ENCODE measurements at places on chromosomes 1 and 21.

DNA sequence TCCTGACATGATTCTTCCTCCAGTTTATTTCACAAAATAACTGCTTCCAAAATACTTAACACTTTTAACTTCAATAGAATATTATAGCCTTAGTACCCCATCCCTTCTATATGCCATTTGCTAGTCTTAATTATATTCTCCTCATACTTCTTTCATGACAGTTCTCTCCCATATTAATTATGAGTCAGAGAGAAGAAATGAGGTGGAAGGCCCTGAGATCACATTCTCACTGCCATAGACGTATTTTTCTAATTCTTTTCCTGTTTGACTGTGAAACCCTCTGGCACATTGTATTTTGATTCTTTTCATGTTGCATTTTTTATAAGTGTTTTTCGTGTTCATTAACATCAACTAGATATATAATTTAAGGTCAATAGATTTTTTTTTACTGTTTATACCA, 88.4 kb downstream of the GTF2B start:
- no peak for DNase-seq

- DNase-seq = no peak
Measured at GRCh38 chr1:85654066-85654782, 54.0 kb downstream of the ZNHIT6 start.

DNA sequence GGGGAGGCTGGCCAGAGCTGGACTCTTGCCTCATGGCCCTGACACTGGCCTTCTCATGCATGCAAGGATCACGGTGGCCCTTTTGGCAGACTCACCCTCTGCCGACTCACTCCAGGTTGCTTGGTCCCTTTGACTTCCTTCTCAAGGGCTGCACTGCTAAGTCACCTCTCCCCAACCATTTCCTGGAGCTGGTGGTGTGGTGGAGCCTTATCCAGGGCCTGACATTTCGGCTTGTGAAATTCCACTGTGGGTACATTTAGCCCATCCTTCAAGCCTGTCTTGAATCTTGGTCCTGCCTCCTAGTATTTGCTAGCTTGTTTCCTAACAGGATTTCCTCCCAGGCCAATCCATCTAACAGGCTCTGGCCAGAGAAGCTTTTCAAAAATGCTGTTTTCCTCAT, 52.6 kb upstream of the JUN start:
- no peak for DNase-seq

DNA sequence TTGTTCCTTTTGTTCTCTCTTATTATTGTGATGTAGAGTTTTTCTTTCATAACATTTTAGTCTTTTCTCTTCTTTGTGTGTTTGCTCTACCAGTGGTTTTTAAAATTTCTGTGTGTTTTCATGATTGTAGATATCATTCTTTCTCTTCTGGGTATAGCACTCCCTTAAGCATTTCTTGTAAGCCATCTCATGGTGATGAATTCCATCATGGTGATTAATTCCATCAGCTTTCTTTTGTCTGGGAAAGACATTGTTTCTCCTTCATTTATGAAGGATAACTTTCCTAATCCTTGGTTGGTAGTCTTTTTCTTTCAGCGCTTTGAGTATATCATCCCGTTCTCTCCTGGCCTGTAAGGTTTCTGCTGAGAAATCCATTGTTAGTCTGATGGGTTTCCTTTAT, 22.7 kb downstream of the CD55 start:
- no peak for DNase-seq

- no peak for DNase-seq
Measured at GRCh38 chr1:17683598-17683997, 71.5 kb upstream of the ACTL8 start.

- DNase-seq = no peak
Measured at GRCh38 chr1:966135-966703, at the start of gene PLEKHN1. TSS of gene PLEKHN1 (plus strand) at chr1:966482. CDS start at chr1:966532, 50 bp downstream.

DNA sequence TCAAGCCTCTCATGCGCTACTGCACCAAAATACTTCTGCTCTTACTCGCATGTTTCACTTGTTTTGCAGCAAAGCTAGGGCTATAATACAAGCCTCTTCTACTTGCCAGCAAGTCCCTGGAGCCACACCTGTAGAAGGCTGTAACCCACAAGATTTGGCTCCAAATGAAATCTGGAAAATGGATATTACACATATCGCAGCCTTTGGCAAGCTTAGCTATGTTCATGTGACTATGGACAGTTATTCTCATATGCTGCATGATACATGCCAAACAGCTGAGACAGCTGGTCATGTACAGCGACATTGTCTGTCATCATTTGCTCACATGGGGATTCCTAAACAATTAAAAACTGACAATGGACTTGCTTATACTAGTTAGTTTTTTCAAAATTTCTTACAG, 270.3 kb downstream of the COL11A1 start:
- no peak for DNase-seq

DNA sequence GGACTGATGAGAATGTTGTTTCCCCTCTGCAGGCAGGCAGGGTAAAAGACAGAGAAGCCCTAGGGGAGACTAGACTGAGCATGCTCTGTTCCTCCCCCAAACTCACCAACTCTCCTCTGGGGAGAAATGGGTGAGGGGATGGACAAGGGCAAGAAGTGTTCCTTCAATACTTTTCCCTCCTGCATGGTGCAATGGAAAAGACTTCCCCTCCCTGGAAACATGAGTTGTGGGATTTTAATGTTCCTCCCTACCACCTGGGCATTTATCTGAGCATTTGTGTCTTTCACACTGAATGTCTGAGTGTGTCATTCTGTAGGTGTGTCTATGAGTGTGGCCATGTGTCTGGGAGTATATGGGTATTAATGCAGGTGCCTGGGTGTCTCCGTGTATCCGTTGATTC, 275.7 kb downstream of the C1orf94 start:
- DNase-seq = no peak

DNA sequence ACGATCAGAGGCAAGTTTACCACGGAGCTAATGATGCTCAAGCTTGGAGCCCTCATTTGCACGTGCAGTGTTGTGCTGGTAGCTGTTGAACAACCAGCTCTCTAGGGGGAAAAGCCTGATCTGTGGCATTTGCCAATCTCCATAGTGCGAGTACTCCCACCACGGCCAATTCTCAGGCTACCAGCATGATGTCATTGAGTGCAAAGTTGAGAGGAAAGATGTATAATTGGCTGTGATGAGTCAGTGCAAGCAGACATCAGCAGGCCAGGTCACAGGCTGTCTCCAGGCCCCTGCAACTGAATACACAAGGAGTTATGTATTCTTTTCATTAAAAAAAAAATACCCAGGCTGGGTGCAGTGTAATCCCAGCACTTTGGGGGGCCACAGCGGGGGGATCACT, 233.1 kb upstream of the VAMP3 start:
- DNase-seq = no peak

DNA sequence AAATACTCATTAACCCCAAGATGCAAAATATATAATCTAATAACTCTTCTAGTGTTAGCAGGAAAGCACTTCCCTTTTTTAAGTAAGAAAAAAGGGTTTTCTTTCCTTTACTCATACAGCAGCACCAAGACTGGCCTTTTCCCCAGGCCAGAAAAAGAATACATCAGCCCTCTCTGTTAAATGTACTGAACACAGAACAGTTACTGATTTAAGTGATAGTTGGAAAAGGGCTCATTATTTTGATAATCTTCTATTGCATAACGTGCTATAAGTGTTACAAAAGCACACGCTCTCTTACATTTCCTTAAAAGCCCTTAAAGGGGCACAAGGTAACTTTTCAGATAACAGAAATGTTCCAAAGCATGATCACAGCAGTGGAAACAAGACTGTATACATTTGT, 142.9 kb downstream of the TIAM1 start:
- no peak for DNase-seq

- no peak for DNase-seq
Measured at GRCh38 chr1:205546541-205546940, 42.1 kb downstream of the CDK18 start.

- no peak for DNase-seq
Measured at GRCh38 chr1:216119600-216119999, 303.6 kb downstream of the USH2A start.

DNA sequence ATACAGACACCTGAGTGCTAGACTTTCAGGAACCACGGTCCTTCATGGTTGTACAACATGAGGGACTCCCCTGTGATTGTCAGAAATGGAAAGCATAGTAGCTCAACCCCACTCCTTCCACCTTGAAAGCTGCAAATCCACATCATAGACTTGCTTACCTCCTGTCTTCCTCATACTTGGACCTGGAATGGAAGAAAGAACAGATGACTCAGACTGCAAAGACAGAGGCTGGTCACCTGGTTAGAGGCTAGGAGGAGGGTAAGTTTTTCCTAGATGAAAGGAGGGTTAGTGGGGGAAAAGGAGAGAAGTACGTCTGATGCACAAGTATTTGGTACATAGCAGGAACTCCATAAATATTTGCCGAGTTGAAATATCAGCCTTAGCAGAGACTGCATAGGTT, 37.2 kb downstream of the LRRC71 start:
- DNase-seq = no peak

- no peak for DNase-seq
Measured at GRCh38 chr1:170548497-170548896, 16.5 kb downstream of the GORAB start.

DNA sequence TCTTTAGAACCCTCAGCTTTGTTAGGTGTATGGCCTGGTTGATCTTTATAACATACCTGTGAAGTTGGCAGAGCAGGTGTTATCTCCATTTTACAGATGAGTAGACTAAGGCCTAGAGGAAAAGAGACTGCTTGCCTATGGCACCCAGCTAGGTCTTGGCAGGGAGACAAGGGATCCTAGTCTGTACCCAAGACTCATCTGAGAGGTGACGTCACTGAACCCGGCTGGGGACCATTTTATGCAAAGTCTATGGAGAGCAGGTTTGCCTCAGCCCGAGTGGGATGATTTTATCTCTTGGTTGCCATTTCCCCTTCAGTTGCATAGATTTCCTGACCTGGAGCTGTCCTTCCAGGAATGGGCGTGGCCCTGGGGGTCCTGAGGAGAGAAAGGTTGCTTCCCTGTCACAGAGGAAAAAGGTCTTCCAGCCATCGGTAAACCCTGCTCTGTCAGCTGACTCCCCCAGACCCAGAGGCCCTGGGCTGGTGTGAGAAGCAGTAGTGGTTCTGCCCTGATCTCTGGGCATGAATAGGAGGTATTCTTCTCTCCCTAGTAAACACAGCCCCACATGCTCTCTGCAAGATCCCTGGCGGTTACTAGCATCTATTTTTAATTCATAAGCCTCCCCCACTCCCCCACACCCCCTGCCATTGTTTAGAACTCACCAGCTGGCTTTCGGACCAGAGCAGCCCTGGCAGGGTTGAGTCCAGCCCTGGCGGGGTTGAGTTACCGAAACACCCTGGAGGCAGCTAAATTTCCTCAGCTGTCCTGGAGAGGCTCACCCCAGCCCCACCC, 19.6 kb downstream of the TMCC2 start:
- DNase-seq = no peak

DNA sequence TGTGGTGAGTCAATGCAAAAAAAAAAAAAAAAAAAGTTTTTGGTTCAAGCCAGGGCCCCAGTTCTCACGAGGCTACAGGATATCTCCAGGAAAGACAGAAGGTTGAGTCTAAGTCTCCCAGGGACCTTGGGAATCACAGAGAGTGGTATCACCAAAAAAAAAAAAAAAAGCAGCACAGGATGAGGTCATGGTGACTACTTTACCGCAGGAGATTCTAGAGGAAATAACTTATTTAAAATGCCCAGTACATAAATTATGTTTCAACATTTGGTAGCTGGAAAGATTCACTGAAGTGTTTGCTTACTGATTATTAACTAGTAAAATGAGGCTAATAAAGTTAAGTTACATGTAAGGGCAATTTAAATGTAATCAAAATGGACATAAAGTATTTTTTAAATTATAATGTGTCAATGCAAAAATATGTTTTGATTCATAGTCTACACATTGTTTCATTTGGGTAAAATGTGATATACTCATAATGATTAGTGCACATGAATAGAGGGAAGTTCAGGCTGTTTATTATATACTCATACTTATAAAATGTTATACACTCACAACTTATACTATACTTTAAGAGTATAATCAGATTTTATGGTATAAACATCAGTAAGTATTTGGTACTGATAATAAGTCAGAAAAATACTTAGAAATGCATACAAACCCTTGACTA, 84.1 kb downstream of the PLPPR5 start:
- no peak for DNase-seq

GRCh38 chr1:35915693-35916092, 15.2 kb upstream of the AGO3 start:
- no peak for DNase-seq

DNA sequence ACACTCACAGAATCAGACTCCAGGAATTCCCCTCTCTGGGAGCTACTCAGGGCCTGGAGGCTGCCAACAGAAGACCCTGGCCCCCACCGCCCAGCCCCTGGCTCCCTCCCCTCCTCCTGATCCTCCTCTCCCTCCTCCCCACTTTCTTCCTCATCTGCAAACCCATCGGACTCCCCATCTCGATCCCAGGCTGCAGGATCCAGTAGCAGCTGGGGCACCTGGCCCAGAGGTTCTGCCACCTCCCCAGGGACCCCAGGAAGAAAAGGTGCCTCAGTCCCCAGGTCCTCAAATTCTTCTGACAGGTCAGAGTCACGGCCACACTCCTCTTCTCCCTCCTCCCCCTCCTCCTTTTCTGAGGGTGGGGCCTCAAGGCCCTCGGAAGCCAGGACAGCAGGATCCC, 7.4 kb downstream of the NES start:
- no peak for DNase-seq

DNA sequence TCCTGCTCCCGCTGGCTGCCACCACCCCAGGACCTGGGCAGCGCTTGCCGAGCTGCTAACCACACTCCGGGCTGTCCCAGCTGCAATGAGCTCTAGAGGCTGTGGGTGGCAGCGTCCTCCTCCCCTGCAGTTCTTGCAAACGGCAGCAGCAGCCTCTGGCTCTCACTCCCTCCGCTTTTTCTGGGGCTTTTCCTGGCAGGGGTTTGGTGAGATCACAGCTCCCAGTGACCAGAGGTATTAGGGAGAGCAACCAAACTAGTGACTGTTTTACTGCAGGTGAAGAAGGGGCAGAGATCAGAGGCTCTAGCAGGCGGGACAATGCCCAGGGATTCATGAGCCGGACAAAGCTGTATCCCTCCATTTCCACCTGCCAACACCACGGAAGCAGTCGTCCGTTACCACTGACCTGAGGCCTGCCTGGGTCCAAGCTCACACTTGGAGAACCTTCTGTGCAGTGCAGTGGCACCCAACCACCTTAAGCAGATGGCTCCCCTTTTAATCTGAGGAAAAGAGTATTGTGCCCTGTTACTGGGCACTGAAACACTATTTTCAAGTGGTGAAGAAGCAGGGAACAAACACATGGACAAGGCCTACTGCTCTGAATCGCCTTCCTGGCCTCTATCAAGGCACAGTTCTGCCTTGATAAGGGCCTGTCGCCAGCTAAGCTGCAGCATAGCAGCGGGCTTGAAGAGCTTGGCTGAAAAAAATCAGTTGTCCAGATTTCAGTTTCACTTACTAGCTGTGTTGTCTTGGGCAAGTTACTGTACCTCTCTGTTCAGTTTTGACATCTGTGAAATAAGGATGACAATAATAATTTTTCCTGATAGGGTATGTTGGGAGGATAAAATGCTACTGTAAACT, at the start of gene F5:
Gene F5 (minus strand): TSS at position 87 of the 861 bp plus-strand sequence. CDS start 95 bp downstream, outside the sequence.
- DNase-seq = peak; percentile 50

- no peak for DNase-seq
Measured at GRCh38 chr1:246875041-246876026, 56.4 kb downstream of the AHCTF1 start.

All from activated T-helper 9 cell treated with anti-CD3 and anti-CD28 coated beads, Interleukin-2, amount 50 U/mL, for 16 hours (primary cell).